Jurkat, Clone E6-1 (cell line): ENCODE measurements at places on chromosomes 1 and 21.

DNA sequence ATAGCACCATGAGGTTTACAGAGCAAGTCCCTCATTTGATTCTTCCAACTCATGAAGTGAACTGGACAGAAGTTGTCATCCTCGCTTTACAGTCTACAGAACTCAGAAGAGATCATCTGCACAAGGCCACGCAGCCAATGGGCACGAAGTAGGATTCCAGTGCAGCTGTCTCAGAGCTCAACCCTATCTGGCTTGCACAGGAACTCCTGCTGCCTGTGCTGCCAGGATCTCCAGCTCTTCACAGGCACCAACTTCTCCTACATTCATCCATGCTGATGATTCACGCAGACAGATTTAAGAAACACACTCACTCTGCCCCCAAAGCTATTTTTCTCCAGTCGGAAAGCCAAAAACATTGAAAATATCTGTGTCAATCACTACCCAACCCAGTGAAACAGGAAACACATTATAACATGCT is 157.0 kb downstream of the RERE start:
- DNase-seq = no peak

- no peak for DNase-seq
These were observed 449.9 kb downstream of the PTPRU start for GRCh38 chr1:29686012-29686930.

- peak; percentile 39 for DNase-seq
These were observed 1.7 kb downstream of the HHAT start for GRCh38 chr1:210330279-210330866.

DNA sequence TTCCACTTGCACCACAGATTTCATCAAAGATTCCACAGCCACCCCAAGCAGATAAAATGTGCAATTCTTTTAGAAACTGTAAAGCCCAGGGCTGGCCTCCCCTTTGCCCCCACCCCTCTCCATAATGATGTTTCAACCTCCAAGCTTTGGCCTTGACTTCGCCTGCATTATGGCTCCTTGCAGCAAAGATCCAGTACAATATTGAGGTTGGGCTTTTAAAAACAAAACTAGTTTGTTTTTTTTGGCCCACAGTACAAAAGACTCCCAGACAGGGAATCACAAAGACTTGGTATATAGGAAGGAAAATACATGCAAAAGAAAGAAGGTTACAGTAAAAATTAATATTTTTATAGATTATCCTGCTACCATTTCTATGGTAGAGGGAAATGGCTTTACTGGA is 356.5 kb upstream of the PTBP2 start:
- DNase-seq = no peak

DNA sequence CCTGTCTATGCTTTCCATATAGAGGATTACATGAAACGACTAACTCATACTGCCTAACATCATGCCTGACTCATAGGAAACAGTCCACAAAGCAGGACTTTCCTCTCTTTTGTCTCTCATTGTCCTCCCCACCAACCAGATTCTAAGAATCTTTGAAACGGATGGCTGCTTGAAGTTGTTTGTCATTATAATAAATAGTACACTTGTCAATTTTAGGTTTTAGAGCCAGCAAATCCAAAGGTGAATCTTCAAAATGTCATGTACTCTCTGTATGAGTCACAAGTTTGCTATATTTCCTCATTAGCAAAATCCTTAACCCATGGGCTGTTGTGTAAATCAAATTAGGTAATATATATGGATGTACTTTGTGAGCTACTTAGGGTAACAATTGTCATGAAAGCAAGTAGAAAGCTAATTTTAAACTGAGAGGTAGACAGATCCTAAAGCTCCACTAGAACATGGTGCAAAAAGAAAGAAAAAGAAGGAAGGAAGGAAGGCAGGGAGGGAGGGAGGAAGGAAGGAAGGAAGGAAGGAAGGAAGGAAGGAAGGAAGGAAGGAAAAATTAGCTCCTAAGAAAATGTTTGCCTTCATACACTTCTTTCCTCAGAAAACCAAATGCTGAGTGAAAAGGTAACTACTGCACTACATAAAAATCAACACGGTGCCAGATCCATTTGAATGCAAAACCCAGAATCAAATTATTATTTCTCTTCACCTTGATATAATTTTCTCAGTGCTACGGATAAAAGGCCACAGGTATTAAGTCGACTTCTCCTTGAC is 129.5 kb upstream of the PRMT6 start:
- no peak for DNase-seq

- DNase-seq = no peak
These were observed 241.8 kb upstream of the USP24 start for GRCh38 chr1:55456971-55457370.

GRCh38 chr1:200029035-200029821 is 1.7 kb downstream of the NR5A2 start:
- DNase-seq = no peak

DNA sequence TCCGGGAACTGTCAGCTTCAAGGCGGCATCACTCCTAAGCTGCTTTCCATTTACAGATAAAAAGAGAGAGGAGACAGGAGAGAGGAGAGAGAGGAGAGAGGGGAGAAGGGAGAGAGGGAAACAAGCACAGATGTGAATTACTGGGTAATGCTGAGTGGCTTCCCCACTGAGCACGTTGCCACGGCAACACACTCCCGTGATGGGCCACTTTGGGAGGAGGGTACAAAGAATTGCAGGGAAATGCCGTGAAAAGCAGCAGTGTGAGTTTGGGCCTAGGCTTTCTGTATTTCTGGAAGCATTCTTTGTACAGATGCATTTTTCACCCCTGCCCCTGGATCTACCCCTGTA is 128.0 kb upstream of the IRF2BP2 start:
- no peak for DNase-seq

- no peak for DNase-seq
These were observed 94.5 kb downstream of the FNBP1L start for GRCh38 chr1:93542398-93542797.

- DNase-seq = no peak
These were observed 177.9 kb downstream of the CLIC6 start for GRCh38 chr21:34846601-34847112.
